ENCODE measurements at places on chromosomes 12 and 14.

DNA sequence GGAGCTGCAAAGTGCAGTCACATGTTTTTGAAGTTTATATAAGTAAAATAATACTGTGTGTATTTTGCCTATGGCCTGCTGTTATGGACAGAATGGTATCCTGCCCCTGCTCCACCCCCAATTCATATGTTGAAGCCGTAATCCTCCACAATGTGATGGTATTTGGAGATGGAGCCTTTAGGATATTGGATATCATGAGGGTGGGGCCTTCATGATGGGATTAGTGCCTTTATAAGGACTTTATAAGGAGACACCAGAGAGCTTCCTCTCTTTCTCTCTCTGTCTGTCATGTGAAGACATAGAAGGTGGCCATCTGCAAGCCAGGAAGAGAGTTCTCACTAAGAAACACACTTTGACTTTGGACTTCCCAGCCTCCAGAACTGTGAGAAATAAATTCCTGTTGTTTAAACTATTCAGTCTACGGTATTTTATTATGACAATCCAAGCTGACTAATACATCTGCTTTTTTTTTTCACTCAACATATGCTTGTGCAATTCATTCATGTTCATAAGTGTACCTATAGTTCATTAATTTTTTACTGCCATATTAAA is 3.1 kb upstream of the CHPT1 start:
- no peak for DNase-seq

DNA sequence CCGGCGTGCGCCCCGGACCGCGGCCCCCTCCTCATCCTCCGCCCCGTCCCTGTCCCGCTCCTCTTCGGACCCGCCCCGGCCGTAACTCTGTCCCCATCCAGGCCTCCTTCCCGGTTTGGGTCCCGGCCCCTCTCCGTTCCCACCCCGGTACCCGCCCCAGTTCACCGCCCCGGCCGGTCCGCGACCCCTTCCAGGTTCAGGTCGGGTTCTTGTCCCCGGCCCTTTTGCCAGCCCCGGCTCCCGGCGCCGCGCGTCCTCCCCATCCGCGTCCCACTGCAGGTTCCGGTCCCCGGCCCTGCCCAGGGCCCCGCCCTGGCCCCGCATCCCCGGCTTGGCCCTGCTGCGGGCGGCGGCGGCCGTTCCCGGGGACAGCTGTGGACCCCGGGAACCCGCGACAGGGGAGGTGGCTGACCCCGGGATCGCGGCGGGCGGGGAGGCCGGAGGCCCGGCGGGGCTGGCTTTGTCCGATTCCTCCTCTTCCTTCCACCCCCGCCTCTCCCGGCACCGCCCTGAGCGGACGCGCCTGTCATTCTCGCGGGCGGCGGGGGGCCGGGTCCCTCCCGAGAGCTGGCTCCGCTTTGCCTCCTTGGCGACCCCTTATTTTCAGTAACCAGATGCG is 601 bp downstream of the KLC1 start:
- DNase-seq = no peak

- DNase-seq = no peak
Measured at GRCh38 chr12:130195369-130195768, 33.1 kb downstream of the FZD10 start.

DNA sequence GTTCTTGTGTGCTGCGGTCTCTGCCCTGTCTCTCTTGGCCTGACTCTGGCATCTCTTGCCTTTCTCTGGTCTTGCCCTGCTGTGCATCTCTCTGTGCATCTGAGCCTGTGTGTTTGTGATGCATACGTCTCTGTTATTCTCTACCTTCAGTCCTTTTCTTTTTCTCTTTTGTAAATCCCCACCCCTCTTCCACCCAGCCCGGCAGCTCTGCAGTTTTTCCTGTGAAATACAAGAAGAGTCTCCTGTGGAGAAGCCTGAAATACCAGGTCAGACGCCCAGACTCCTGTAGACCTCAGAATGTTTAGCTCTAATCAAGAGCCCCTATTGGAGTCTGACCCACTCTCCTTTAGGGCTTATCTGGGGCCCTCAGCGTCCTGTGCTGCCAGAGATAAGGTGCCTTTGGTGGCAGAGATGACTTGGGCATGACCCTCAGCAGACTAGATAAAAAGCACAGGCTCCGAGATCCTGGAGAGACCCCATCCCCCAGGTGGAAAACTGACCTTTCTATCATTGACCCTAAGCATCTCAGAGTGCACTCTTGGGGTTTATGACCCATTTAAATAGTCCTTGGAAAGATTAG is 167.5 kb upstream of the SRRM4 start:
- DNase-seq = no peak

- no peak for DNase-seq
Measured at GRCh38 chr12:102992297-102992696, 34.8 kb downstream of the ASCL1 start.

DNA sequence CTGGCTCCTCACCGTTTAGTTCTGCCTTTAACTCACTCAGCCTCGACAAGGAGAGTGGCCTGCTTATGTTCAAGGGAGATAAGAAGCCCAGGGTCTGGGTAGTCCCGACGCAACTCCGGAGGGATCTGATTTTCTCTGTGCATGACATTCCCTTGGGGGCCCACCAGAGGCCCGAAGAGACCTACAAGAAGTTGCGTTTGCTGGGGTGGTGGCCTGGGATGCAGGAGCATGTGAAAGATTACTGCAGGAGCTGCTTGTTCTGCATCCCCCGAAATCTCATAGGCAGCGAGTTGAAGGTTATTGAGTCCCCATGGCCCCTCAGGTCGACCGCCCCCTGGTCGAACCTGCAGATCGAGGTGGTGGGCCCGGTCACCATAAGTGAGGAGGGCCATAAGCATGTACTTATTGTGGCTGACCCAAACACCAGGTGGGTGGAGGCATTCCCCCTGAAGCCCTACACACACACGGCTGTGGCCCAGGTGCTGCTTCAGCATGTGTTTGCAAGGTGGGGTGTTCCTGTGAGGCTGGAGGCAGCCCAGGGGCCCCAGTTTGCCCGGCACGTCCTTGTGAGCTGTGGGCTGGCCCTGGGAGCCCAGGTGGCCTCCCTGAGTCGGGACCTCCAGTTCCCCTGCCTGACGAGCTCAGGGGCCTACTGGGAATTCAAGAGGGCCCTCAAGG is 13.1 kb downstream of the CBLN3 start:
- no peak for DNase-seq

- DNase-seq = no peak
Measured at GRCh38 chr12:79055926-79056674, 191.5 kb downstream of the SYT1 start.

DNA sequence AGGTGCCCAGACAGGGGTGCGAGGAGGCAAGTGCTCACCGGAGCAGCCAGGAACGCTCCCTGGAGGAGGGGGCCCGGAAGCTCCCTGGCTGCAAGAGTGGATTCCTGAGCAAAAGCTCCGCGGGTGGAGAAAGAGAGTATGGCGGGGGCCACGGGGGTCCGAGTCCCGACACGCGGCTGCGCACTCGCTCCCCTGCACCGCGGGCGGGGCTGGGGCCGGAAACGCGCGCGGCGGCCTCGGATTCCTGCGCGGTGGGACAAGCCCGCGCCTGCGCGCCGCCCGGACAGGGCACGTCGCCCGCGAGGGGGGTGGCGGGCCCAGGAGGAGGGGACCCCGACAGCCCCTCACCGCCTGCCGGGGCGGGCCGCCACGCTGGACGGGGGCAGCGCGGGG is 27.8 kb upstream of the GPR132 start:
- DNase-seq = peak; percentile 47

DNA sequence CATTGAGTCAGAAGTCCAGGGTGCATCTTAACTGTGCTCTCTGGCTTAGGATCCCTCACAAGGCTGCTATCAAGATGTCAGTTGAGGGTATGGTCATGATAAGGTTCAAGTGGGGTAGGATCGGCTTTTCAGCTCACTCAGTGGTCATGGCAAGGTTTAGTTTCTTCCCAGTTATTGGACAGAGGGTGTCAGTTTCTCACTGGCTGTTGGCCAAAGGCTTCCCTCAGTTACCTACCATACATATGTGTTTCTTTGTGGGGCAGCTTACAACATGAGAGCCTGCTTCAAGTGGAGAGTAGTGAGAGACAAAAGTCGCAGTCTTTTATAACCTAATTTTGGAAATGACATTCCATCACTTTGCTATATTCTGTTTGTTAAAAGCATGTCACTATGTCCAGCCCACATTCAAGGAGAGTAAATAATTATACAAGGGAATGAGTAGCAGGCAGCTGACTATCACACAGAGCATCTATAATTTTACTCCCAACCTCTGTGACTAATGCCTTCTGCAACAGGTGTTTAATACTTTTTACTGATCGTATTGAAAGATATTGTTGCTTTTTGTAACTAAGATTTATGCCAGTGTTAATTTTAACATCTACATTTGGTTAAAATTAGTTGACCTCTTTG is 572.8 kb upstream of the FBXO33 start:
- no peak for DNase-seq

GRCh38 chr12:47281667-47282171 is 202.0 kb upstream of the AMIGO2 start:
- DNase-seq = no peak

DNA sequence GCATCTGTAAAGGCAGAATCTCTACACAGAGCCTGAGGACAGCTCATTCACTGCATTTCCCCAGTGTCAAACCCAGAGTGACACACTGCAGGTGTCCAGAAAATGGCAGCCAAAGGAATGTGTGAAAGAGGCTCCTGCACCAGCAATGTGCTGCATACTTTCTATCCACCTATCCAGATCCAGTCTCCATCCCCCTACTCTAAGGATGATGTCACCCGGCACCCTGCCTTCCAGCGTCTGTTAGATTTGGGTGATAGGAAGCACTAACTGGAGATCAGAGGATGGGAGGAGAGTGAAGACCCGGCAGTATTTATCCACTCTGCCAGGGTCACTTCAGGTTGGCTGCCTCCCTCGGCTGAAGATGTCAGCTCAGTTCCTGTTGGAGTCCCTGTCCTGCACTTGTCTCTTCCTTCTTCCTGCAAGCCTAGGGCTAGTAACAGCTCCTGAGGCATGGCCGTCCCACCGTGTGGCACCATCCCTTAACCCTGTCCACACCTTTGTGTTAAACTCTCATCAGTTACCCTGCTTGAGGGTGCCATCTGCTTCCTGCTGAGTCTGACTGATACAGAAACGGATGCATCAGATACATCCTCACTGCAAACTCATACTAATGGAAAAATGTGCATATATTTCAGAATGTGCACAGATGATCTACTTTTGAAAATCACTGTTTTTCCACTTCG is 13.0 kb upstream of the GPR68 start:
- DNase-seq = no peak

DNA sequence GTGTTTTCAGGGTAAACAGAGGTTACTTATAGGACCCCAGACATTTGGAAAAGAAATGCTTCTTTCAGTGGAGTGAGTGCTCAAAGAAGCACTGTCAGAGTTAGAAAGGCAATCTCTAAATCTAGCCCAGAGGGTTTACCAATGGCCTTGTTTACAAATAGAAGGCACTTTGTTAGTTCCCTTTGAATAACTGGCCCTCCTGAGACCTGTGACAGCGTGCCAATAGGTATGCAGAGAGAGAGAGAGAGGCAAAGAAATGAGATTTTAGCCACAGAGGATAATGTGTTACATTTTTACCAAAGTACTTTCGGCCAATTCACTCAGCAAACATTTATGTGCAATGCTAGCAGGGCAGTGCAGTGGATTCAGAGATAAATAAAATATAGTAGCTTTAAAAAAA is 41.9 kb downstream of the TPH2 start:
- DNase-seq = no peak

- no peak for DNase-seq
Measured at GRCh38 chr14:102187044-102187443, 47.3 kb downstream of the WDR20 start.

GRCh38 chr14:100135073-100135472 is 24.4 kb downstream of the DEGS2 start:
- DNase-seq = no peak

DNA sequence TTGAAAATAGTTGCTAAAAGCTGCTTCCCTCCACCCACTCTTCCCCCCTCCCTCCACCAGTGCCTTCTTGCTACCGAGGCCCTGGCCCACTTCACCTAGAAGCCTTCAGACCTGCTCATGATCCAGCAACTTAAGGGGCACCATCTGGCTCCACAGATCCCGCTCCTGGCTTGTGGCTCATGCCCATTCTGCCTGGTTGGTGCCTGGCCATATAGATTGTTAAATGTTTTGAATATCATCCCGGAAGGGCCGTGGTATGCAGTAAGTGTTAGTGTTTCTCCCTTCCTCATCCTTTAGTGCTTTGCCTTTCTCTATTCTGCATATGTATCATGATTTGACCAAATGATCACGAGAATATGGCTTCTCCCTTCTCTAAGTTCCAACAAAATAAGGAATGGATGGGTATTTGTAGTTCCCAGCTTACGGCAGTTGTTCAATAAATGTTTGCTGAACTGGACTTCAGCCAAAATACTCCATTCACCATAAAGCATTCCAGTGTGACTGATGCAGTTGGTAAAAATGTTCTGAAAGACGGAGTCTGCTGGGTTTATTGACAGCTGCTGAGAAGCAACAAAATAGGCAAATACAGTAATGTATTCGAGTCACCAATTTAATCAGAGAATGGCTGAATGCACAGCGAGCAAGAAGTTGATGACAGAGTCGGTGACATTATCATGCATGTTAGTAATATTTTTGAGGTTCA is 30.7 kb downstream of the GRIP1 start:
- DNase-seq = no peak

DNA sequence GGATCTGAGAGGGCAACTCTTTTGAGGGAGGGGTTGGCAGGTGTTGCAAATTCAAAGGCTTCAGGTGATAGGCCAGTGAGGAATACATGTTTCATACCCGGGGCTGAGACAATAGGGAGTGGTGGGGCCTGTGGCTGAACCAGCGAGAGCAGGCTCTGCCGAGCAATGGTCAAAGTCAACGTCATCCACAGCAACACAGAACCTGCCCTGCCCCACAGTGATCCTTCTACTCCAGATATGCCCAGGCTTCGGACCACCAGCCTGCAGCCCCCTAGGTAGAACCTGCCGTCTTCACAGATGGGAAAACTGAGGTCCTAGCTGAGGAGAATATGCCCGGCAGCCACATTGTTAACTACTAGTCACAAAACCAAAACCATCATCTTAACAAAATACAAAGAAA is 4.1 kb downstream of the SERPINA1 start:
- DNase-seq = no peak

- DNase-seq = no peak
Measured at GRCh38 chr12:108720757-108721514, 10.4 kb downstream of the CORO1C start.

GRCh38 chr14:91186515-91187066 is 57.9 kb downstream of the GPR68 start:
- DNase-seq = no peak

DNA sequence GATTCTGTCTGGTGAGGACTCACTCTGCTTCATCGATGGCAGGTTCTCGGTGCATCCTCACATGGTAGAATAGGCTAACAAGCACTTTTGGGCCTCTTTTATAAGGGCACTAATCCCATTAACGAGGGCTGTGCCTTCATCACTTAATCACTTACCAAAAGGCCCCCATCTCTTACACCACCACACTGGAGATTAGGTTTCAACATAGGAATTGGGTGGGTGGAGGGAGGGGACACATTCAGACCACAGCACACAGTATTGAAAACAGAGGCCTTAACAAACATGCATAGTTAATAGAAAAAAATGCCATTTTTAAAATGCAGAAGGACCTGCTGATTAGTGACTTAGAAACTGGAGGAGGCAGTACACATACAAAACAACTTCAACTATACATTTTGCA is 61.6 kb downstream of the SPPL3 start:
- no peak for DNase-seq
